ENCODE measurements at places on chromosomes 4 and X.

DNA sequence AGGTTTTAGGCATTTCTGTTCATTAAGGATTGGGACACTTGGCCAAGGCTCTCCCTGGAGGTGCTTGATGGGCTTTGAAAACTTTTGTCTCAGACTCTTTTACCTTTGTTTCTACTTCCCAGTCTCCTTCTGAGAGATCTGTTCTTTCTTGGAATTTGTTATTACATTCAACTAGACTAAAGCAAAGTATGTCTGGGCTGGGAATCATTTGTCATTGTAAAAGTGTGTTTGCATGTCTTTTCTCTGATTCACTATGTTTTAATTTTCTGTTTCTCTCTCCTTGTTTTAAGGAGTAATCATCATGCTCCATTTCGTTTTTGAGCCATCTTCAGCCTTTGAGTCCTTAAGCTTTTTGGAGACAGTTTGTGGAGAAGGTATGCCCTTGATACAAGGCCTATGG, 12.2 kb upstream of the PGRMC2 start:
- no peak for DNase-seq

DNA sequence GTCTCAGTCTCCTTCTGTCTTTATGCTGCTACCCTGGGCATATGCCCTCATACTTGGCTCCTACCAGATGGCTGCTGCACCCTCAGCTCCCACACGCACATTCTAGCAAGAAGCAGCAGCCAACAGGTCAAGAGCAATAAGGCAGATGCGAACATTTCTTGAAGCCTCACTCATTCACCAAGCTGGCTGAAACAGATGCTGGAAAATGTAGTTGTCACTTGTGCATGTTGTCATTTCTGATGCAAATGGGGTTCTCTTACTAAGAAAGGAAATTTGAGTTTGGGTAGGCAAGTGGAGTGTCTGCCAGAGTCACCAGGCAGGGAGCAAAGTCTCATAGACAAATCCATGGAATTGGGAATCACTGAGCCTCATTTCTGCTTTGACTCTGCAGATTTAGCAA, 57.4 kb upstream of the SORBS2 start:
- no peak for DNase-seq

GRCh38 chr4:7441201-7441600, 6.5 kb upstream of the PSAPL1 start:
- DNase-seq: no peak

DNA sequence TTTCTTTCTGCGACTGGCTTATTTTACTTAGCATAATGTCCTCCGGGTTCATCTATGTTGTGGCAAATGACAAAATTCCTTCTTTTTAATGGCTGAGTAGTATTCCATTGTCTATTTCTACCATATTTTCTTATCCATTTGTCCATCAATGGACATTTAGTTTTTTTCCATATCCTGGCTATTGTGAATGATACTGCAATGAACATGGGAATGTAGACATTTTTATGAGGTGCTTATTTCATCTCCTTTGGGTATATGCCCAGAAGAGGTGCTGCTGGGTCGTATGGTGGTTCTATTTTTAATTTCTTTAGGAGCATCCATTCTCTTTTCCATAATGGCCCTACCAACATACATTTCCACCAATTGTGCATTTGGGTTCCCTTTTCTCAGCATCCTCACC, 76.5 kb upstream of the HPGD start:
- DNase-seq: no peak

DNA sequence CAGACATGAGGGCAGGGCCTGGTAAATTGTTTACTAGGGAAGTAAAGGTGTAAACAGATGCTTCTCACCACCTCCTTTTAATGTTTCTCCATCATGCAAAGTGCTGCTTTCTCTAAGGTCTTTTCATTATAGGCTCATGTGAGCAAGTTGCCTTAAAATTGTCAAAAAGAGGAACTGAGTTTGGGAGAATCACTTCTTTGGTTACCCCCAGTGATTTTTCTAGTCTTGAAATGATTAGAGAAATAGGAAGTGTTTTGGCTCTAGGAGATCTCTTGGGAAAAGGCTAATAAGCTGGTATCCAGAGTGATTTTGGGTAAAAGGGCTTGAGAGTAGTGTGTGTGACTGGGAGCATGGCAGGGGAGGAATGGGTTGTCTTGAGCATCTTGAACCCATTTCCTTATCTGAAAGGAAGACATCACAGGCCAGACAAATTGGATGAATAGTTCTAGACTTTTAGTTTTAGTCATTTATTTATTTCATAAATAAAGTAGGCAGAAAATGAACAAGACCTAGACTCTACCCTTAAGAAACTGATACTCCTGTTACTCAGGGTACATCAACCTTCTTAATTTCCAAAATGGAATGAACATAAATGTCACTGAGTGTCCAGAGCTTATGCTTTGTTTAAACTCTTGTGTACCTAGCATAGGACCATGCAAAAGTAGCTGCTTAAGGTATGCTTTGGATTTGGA, 14.2 kb downstream of the GRPR start:
- no peak for DNase-seq

DNA sequence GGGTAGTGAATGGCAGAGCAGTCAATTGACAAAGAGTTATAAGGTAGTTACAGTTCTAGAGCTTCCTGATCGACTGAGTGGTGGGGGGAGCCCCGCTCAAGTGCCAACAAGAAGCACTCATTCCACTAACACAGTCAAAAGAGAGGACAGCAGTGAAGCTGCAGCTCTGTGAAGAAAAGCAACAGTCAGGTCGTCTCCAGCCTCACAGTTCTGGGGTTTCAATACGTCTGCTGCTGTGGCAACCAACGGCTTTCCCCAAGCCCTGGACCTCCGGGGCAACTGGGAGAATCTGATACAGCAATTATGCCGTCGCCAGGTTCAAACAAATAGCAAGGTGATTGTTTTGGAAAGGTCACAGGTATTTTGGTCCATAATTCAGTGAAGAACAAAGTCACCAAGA, 30.8 kb downstream of the GPM6B start:
- no peak for DNase-seq

DNA sequence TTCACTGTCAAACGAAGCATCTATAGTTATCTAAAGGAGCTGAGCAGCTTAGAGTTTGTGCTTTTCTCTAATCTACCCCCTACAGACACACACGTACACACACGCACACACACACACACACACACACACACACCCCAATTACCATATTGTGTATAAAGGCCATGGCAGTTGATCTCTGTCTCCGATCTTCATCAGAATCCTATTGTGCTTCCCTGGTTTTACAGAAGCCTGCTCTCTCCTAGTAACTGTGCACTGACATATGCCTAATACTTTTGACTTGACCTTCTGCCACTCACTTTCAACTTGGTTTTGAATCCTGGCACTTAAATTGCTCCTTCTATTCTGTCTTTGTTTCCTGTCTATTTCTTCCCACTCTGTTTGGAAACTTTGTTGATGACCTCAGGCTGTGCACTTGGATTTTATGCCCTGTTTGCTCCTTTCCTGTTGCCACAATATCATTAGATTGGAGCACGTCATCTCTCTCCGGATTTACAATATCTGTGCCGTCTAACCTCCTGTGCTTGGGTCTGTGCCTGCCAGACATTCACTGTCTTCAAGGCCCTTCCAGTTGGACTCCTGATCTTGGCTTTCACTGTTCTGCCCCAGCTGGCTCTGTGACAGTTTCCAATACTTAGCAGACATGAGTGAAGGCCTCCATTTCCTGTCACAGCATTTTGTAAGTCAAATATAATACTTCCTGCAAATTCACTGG, 928.1 kb downstream of the FAT4 start:
- no peak for DNase-seq

- DNase-seq: no peak
Observed at GRCh38 chr4:158169931-158170690, 2.7 kb downstream of the GASK1B start.

DNA sequence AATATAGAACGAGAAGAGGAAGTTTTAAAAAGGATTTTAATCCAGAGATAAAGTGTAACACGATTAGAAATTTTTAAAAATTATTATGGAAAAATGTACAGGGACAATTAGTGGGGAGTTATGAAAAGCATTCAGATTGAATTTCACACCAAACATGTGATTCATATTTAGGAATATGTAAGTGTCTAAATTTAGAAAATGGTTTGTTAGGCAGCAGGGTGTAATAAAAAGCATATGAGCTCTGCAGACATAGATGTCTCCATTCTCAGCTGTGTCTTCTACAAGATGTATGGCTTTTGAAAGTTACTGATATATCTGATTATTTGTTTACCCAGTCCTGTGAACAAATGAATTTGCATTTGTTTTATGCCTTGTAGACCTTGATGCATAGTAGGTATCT, 638.9 kb upstream of the AGA start:
- DNase-seq: no peak

- no peak for DNase-seq
Observed at GRCh38 chrX:53474707-53475106, 40.5 kb upstream of the HSD17B10 start.

- peak; percentile 10 for DNase-seq
Observed at GRCh38 chrX:66731398-66731797, 92.5 kb upstream of the EDA2R start.

GRCh38 chrX:155841232-155841631, 39.9 kb upstream of the VAMP7 start:
- no peak for DNase-seq

DNA sequence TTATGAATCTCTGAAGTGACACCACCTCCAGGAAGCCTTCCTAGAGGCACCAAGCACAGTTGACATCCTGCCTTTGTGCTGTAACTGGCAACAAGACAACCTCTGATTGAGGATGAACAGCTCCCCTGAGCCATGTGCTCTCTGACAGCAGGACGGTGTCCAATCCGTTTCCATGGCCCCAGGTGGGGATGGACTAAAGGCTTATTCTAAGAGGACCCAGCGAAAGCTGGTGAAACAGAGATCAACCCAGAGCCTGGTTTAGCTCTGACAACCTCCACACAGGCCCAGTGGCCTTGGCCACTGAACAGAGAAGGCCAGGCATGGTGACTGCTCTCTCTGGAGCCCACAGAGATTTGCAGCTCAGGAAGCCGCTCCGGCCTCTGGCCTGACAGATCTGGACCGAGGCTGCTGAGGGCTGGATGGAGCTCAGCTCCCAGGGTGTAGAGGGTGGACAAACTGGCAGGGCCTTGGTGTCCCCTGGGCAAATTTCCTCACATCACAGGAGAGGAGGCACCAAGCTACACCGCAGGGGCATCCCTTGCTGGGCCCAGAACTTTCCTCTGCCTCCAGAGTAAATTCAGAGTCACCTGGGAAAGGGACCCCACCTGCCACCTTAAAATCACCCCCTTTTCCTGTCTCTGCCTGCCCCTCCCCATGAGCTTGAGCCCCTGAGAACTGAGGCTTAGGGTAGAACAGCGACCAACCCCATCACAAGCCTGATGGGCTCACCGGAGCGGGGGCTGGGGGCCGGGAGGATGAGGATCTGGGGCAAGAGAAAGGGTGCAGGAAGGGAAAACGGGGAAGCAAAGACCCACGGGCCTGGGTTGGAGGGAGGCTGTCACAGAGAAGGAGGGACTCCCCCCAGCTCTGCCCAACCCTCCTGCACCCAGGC, 40.2 kb downstream of the HMX1 start:
- no peak for DNase-seq

DNA sequence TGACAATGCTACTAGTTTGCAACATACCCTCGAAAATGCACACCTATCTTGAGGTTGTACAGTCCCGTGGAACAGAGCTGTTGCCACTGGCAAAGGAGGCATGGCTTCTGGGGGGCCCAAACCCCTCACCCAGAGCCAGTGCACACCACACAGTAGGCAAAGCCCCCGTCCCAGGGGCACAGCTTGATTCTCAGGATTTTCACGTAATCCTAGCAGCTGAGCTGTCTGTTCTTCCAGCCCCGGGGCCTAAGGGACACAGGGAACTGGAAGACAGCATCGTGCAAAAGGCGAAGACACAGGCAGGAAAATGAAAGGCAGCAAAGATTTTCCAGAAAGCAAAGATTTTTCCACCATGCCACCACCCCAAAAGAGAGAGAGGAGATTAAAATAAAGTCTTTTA, 77.2 kb downstream of the JAKMIP1 start:
- no peak for DNase-seq

DNA sequence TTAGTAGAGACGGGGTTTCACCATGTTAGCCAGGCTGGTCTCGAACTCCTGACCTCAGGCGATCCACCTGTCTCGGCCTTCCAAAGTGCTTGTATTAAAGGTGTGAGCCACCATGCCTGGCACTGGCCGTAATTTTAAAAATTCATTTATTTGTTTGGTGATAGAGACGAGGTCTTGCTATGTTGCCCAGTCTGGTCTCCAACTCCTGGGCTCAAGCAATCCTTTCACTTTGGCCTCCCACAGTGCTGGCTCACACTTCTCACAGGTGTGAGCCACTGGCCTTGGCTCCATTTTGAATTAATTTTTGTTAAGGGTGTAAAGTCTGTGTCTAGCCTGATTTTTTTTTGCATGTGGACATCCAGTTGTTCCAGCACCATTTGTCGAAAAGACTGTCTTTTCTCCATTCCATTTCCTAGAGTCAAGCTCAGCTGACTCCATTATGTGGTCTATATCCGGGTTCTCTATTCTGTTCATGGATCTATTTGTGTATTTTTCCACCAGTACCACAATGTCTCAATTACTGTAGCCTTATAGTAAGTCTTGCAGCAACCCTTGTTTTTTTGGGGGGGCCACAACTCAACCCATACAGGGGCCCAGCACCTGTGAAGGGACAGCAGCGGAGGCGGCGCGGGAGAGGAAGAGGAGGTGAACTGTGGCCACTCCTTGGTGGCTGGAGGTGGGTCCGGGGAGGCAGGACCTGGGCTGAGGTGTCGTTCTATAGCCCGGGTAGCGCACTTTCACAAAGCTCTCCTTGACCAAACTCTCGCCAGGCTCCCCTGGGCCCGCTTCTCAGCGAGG, 1.5 kb upstream of the NSD2 start:
- no peak for DNase-seq

GRCh38 chr4:87046121-87046551, 111.3 kb downstream of the AFF1 start:
- no peak for DNase-seq

DNA sequence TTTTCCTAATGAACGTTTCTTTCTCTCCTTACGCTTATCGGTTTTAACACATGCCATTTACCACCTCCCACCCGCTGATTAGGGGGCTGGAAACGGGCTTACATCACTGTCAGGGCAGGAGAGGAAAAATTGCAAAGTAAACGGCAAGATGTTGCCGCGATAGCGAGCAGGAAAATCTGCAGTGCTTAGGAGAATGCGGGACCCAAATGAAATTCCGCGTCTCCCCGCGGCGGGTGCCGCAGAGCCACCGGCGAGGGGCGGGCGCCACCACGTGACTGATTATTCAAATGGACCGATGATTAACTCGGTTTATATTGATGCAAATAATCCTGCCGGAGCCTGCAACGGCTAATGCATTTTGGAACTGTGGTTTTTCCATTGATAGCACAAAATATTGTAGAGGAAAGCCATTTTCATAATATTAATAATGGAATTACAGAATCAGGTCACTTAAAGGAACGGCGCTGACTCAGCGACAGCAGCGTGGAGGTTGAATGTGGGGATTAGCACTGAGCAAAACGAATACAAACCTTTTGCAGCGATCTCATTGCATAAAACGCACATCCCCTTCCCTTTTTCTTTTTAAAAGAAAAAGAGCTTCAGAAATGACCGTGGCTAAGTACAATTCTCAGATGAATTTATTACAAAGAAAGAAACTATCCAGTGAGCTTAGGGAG, 224.2 kb downstream of the STIM2 start:
- DNase-seq: no peak

- no peak for DNase-seq
Observed at GRCh38 chrX:113522814-113523213, 682.2 kb upstream of the AMOT start.

Measured in AG09319 (cell line).